ENCODE measurements at places on chromosomes 12 and 14.

GRCh38 chr14:92942576-92942975 lies 19.6 kb downstream of the CHGA start:
- DNase-seq: no peak

DNA sequence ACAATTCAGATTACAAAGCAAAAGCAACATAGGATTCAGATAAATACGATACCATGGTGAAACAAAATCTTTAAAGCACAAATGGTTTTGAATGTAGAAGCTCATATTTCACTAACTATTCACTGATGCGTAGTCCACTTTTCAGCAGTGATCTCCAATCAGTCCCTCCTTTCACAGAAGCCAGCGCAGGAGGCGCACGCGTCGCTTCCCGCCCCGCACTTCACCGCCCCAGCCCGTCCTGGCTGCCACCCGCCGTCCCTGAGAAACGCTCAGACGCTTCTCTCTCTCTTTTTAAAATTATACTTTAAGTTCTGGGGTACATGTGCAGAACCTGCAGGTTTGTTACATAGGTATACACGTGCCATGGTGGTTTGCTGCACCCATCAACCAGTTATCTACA lies 19.8 kb upstream of the CHFR start:
- DNase-seq: no peak

DNA sequence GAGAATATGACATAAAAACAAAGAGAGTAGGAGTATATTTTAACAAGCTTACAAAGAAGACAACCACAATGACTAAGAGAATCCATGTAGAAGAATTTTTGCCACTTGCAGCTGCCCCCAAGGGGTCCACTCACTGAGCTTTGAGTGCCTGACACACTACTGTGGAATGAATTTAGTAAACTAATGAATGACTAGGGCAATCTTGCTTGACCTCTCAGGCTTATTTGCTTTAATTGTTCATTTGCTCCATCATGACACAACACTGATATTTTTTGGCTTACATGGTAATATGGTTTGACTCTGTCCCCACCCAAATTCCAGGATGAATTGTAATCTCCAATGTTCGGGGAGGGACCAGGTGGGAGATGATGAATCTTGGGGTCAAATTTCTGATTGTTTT lies 249.1 kb upstream of the FAR2 start:
- DNase-seq: no peak

DNA sequence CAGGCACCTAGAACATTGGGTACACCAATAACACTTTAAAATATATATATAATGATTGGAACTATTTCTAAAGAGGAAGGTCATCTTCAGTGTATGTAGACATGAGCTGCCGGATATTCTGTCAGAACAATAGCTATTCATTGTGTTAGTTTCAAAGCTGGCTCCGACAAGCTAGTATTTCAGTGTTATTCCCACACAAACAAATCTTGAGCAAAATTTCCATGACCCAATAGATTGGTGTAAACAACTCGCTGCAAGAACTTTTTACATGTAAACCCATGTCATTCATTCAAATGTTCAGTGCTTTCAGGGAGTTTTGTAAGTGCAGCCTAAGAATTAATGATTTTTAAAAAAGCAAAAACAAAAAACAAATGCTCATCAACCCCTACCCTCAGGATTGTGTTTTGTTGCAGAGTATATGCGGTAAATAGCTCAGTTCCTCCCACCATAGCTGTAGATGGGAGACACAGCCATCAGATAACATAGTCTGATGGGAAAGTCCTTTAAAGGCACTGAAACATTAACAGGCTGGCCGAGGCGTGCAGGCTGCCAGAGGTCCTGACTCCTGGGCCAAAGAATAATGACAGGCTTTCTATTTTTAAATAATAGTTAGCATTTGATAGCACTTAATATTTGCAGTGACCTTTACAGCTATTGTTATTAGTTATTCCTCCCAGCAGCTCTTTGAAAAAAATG lies 150.3 kb upstream of the ARHGAP5 start:
- no peak for DNase-seq

DNA sequence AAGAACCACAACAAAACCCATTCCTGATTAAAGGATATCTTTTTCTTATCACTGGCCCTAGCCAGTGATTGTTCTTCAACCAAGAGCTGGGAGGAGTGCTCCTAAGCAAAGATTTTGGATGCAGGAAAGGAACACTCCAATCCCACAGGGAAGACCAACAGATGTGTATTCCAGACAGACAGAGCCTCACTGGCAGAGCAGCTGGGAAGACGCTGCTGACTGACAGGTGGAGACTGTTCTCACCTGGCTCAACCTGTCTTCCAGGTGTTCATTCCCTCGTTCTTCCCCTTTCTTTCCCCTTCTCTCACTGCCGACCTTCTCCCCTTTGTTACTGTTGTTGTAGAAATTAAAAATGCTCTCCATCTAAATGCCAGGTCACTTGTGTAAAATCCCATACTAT lies 89.7 kb upstream of the CCDC198 start:
- no peak for DNase-seq

DNA sequence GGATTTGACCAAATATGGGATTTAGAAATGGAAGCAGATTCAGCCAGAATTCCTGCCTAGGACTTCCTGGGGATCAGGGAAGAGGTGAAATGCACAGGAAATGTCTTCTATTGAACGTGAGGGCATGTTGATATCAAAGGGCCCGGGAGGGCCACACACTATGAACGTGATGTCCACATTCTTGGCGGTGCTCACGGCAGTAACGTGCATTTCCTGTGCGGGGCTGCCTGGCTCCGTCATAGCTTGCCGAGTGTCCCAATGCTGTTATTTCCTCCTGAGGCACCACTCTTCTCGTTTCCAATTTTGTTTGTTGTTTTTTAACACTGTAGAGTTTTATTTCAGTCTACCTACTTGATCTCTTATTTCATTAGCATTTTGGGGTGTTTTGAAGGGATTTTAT lies 67.3 kb downstream of the ZNF664 start:
- no peak for DNase-seq

- DNase-seq: no peak
Observed at GRCh38 chr12:16269946-16270345, 7.5 kb downstream of the SLC15A5 start.

- no peak for DNase-seq
Observed at GRCh38 chr12:20599757-20600156, 95.4 kb upstream of the SLCO1C1 start.

DNA sequence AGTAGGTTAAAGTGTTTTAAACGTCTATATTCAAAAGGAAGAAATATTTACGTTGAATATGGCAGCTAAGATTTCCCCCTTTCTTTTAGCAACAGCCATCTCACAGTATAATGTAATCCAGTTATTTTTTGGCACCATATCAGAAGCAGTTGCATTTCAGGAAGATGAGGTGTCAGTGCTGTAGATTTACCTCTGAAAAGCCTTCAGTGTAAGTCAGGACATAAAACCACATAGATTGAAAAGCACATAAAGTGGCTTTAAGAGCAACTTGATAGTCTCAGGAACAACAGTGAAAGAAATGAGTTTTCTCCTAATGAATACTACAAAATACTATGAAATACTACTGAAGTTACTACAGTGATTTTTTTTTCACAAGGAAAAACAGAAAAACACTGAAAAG lies 6.9 kb downstream of the MLH3 start:
- DNase-seq: no peak

- no peak for DNase-seq
Observed at GRCh38 chr14:59761851-59762250, 108.7 kb downstream of the RTN1 start.

GRCh38 chr12:130441771-130442760 lies 104.4 kb downstream of the PIWIL1 start:
- DNase-seq: no peak

Data from activated naive CD4-positive, alpha-beta T cell treated with Interleukin-2 at 50 U/mL for 16 hours (primary cell).